ENCODE measurements at places on chromosomes 7 and 10. TPM values are rescaled to one million over a fixed set of nuclear protein-coding genes. Genes with fewer than 3 reads are reported as not detected.

GRCh38 chr10:102596506-102596971 lies 47.7 kb upstream of the TRIM8 start:
- peak; percentile 66 for DNase-seq
- peaks cover 10% of the 10 kb centered on the region for H3K36me3 ChIP-seq
- H3K4me1 ChIP-seq: peaks cover 46% of the 10 kb centered on the region
- H3K27ac ChIP-seq: peak overlapping the region; percentile 50
- H3K4me3 ChIP-seq: no peak overlapping the region

DNA sequence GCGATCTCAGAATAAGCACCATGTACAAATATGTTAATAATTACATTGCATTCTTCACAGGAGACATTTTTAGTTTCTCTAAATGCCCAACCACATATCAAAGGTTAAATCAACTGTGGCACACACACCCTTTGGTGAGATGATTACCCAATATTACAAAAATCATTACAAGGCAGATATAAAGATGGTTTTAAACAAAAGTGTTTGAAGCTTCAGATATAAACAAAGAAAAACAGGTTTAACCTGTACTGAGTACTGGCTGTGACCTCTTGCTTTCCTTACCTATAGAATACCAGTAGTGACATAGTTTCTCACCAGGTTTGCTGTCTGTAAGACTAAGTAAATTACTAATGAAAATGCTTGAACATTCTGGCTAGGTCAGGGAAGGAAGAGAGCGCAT lies 360.0 kb upstream of the IGFBP3 start:
- no peaks in the 10 kb centered on the region for H3K4me1 ChIP-seq
- no peaks in the 10 kb centered on the region for H3K36me3 ChIP-seq
- no peaks in the 10 kb centered on the region for H3K27me3 ChIP-seq
- DNase-seq: no peak
- H3K4me3 ChIP-seq: no peak overlapping the region
- H3K27ac ChIP-seq: no peak overlapping the region

DNA sequence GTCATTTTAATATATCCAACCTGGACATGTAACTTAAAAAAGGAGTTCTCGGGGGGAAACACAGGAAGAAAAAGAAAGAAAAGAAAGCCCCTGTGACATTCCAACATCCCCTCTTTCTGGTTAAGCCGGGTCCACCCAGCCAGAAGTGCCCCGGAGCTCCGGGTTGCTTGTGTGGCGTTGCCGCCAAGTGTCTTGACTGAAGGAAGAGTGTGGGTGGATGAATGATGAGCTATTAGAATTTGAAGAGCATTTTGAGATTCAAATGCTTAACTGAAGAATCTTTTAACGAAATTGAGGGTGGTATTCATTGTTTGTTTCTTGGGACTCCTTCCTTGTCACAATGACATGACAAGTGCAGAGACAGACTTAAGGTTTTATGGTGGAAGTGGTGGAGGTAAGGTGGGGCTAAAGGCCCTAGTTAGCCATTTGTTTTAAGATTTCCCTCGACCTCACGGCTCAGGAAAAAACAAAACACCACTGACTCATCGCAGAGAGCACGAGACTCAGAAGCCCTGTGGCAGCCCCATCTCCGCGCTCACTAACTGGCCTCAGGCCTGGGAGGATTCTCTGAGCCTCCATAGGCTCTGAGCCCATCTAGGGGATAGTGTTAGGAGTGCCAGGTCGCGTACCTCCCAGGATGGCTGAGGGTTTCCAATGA lies 1.8 kb upstream of the GLI3 start:
- peaks cover 9% of the 10 kb centered on the region for H3K4me1 ChIP-seq
- H3K4me3 ChIP-seq: no peak overlapping the region
- H3K27ac ChIP-seq: peak overlapping the region; percentile 78
- H3K36me3 ChIP-seq: no peaks in the 10 kb centered on the region
- peak; percentile 30 for DNase-seq

DNA sequence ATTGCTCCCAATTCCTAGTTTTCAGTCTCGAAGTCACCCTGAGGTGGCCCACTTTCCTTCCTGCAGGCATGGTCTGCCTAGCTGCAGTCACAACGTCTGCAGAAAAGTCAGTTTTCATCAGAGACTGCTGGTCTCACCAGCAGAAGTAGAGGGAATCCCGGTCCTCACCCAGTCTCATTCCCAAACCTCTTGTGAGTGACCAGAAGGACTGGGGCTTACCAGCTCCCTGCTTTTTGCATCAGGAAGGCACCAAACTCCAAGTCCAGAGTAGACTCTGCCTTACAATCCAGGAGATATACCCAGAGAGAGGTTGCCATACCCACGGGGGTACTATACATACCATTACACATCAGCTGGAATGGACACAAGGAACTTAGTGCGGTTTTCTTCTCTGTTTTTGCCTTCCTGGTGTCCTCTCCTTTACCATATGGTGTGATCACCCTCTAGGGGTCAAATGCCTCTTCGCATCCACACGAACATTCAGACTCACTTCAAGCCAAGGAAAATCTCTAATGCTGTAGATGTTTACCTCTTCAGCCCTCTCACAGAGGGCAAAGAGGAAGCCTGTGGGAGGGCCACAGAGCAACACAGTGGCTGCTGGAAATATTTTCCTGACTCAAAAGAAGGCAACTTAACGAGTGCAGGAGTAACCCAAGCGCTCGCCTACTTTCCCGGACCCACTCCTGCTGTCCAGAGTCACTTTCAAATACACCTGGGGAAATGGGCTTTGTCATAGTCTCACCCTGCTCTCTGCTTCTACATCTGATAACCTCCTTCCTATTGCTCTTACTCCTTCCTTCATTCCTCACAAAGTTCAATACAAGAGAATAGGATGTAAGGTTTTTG lies 220.9 kb downstream of the C7orf25 start:
- no peak overlapping the region for H3K27ac ChIP-seq
- H3K27me3 ChIP-seq: no peaks in the 10 kb centered on the region
- no peak overlapping the region for H3K4me3 ChIP-seq
- no peak for DNase-seq
- H3K36me3 ChIP-seq: no peaks in the 10 kb centered on the region

PTF1A gene
- total RNA-seq: not detected

EPHB4 gene
- total RNA-seq: 13.0 TPM
